ENCODE measurements at places on chromosomes 2 and 18.

- DNase-seq = no peak
Measured at GRCh38 chr2:96799623-96799935, 16.5 kb upstream of the CNNM3 start.

- DNase-seq = no peak
Measured at GRCh38 chr2:125167152-125167551, 1142.1 kb downstream of the CNTNAP5 start.

- DNase-seq = no peak
Measured at GRCh38 chr2:118942031-118942430, at the start of gene MARCO. Gene MARCO, plus strand, starts transcription at chr2:118942194. Its CDS starts 107 bp downstream, at chr2:118942301.

DNA sequence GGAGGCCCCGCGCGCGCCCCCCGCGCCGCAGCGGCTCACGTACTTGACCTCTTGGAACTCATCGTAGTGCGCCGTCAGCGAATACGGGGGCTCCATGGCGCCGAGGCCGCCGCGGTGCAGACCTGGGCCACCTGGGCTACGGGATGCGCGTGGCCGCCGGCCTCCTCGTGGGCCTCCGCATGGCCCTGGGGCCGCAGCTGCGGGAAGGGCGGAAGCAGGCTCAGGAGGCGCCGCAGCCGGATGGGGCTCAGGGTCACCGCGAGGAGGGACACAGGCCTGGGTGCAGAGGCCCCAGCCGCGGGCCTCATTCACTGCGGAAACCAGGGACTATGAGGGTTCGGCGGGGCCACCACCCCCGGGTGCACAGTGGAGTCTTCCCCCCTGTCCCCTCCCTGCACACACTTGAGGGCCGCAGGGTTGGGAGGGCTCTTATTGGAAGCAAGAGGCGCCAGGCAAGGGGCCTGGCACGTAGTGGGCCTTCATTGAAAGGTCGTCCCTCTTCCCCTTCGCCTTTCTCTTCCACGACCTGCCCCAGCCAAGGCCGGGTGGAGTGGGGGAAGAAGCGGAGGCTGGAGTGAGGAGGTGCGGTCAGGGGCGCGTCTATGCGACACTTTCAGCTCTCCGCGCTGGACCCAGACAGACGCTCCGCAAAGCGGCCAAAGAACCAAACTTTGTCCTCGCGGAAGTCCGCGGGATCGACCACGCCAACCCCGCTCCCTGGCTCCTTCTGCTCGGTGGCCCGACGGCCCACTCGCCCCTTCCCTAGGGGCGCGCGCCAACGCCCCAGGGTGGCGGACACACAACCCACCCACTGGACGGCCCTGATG is 863 bp downstream of the ECEL1 start:
- no peak for DNase-seq

DNA sequence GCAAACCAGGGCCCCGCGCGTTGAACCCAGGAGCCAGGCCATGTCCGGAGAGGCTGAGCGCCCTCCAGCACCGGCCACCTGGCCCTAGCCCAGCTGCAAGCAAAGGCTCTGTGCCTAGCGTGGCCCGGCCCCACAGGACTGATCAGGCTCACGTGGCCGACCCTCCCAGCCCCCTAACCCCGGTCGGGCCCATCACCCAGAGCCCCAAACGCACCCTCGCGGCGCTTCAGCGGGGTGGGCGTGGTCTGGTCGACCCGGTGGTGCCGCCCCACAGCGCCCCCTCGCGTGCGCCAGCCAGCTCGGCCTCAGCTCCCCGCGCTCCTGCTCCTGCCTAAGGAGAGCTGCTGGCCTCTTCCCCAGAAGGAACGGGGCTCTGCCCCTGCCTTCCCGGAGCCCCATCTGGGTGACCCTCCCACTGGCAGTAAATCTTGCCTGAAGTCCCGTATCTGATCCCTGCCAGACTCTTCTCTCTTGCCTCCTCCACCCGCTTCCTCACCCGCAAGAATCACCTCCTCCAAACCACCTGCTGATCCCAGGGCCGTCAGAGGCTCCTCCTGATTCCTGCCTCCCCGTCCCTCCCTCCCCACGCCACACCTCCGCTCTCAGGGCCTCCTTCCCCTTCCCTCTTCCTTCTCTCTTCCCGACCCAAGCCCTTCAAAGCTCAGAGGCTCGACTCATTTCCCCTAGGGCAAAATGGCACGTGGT is 12.3 kb upstream of the TEX51 start:
- DNase-seq = no peak

DNA sequence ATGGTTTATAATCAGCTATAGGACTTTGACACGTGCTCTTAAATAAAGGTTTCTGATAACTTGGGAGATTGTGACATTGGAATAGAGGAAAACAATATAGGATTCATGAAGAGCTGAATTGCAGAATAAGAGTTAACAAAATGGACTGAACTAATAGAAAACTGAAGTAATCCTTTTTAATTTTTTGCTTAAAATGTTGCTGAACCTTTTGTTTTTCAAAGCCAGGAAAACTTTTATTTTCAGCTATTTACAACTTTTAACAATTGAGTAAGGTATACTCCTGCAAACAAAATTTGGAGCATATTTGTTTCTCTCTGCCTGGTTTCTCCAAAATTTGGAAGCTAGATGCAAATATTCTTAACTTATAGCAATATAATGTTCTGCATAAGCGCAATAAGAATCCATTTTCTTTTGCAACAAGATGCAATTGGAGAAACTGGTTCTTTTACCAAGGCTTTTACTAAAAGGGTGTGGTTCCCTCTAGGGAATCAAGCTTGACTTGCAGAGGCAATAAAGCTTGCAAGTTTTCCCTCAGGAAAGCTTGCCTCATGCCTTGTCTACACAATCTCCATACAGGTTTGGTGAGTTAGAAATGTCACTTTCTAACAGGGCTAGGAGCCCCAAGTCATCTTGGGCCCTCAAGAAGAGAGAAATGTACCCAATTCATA is 10.3 kb upstream of the PDK1 start:
- no peak for DNase-seq

GRCh38 chr2:47720559-47720958 is 62.4 kb upstream of the MSH6 start:
- no peak for DNase-seq

GRCh38 chr18:34647251-34647650 is 62.8 kb upstream of the DTNA start:
- no peak for DNase-seq

DNA sequence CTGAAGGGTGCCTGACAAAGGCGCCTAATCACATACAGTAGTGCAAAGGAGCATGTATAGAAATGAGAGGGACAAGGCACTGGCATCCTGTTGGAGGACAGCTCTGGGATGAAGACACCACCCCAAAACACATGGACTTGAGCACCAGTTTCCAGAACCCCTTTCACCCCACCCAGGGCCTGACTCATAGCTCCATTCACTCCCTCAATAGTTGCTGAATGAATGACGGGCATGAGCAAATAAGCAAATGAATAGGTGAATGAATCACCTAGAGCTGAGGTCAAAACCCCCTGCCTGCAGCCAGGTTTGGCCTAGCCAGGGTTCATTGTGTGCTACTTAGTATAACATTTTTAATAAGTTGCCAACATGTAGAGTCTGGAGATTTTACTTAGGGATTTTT is 66.3 kb downstream of the NRP2 start:
- DNase-seq = no peak

GRCh38 chr2:24914713-24915112 is 5.3 kb downstream of the ADCY3 start:
- no peak for DNase-seq

- DNase-seq = no peak
Measured at GRCh38 chr2:53067056-53067455, 700.5 kb upstream of the CHAC2 start.

DNA sequence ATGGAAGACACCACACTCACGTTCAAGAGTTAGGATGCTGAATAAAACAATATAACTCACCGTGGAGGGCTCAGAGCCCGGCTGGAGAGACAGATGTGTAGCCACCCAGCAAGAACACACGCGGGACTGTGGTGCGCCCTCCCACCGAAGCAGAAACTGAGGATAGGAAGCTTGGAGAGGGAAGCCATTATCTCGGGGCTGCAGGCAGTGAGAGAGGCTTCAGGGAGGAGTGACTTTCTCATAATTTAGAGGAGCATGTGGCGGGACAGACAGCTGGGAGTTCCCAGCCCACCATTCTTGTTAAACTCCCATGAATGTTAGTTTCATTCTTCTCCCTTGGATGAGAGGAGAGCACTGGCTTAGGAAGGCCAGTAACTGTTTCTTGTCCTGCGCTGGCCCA is 96.4 kb downstream of the MAPRE2 start:
- no peak for DNase-seq

- DNase-seq = no peak
Measured at GRCh38 chr2:102111823-102112222, 30.7 kb upstream of the IL1R1 start.

DNA sequence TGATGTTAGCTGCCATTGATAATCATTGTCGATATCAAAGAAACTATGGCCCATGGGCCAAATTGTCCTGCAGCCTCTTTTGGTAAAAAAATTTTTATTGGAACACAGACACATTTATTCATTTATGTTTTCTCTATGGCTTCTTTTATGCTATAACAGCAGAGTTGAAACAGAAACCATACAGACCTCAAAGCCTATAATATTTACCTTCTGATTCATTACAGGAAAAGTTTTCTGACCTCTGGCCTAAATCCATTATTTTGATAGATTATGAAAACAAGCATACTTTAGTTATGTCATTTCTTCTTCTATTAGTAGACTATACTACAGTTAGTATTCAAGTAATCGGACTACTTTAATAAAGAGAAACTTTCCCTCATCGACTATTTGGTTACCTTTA is 349.7 kb upstream of the GALNT5 start:
- DNase-seq = no peak

DNA sequence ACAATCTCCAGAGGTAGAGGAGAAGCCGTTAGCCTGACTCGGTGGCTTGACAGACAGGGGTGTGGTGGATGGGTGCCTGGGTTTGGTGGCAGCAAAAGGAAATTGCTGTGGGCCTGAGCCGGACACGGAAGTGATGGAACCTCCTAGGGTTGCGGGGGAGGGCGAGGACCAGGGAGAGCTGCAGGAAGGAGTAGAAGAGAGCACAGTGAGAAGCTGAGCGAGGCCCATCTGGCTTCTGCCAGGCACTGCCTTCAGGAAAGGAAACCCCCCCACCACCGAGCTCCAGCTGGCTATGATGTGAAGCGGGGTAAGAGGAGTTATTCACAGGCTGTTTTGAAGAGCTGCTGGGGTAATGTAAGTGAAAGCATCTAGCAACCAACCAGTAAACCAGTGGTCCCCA is 134.6 kb downstream of the TSN start:
- no peak for DNase-seq

DNA sequence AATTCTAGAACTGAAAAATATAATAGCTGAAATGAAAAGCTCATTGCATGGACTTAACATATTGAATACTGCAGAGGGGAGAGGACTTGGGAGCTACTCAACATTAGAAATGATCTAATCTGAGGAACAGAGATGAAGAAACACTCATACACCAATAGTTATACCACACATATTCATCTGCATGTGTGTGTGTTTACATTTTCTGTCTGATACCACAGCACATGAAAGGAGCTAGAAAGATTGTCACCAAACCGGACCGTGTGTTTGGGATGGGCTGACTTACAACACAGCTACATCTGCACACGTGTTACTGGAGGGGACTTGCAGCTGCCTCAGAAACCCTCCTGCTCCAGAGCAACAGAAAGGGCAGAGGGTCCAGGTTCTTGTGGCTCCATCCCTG is 47.8 kb downstream of the PXDN start:
- DNase-seq = no peak

DNA sequence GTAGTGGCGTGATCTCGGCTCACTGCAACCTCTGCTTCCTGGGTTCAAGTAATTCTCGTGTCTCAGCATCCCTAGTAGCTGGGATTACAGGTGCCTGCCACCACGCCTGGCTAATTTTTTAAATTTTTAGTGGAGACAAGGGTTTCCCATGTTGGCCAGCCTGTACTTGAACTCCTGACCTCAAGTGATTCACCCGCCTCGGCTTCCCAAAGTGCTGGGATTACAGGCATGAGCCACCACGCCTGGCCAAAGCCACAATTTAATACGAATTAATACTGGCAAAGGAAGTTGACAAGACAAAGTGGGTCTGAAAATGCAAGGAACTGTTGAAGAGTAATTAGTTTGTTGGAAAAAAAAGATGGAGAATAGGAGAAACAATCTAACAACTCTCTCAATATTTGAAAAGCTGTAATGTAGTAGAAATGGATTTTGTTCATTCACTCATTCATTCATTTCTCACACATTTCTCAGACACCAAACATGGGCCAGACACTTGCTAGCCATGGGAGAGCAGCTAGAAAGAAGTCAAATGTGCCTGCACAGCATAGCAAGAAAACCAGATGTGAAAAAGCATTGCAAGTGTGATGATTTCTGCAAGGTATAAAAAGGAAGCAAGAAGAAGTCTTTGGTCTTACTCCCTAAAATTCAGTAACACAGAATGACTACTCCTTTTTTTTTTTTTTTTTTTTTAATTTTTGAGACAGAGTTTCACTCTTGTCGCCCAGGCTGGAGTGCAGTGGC is 39.4 kb upstream of the ATL2 start:
- no peak for DNase-seq

GRCh38 chr2:221170548-221170947 is 401.6 kb downstream of the EPHA4 start:
- no peak for DNase-seq

- DNase-seq = no peak
Measured at GRCh38 chr18:64618390-64618789, 469.5 kb upstream of the LINC00305 start.

GRCh38 chr18:49546719-49547273 is 15.1 kb upstream of the LIPG start:
- no peak for DNase-seq

DNA sequence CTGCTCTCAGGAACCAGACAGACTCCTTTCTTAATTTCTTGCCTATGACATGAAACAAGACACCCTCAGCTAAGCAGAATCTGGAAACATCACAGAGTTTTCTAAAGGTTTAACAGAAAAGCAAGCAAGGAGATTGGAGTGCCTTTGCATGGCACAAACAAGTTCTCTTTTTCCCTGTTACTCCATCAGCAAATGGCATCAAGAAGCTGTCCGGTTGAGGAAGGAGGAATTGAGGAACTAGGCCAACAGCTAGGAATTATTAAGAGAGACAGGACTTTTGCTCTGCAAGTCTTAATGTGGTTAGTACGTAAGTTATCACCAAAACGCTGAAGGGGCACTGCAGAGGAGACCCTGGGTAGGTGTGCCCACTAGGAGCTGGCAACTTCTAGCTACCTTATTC is 53.2 kb downstream of the NEB start:
- no peak for DNase-seq

GRCh38 chr2:8247905-8248622 is 433.8 kb upstream of the ID2 start:
- DNase-seq = no peak

DNA sequence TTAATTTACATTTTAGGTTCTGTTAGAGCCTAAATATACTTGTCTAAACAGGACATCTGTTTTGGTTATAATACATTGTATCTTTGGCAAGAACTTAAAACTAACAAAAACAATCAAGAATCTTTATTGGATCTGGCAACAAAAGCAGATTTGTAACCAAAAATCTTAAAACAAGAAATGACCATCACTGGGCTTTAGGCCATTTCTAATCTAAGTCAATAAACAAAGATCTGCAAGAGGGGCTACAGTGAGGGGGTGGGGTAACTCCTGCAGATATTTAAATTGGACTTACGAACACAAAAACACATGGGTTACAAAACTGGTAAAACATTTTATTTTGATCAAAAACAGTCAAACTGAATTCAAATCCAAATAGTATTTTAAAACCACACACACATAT is 77.3 kb downstream of the SRBD1 start:
- DNase-seq = no peak
